Muscle of leg (tissue), 16 donors: ENCODE measurements at places on chromosomes 12 and 14. TPM values are rescaled to one million over a fixed set of nuclear protein-coding genes. Genes with fewer than 3 reads are reported as not detected.

Gene CPNE6
- 0.23 TPM for polyA plus RNA-seq

Gene LBHD2
- polyA plus RNA-seq: not detected

Gene SLC7A7
- polyA plus RNA-seq: 23.5 TPM

Gene KRT78
- not detected for polyA plus RNA-seq

DNA sequence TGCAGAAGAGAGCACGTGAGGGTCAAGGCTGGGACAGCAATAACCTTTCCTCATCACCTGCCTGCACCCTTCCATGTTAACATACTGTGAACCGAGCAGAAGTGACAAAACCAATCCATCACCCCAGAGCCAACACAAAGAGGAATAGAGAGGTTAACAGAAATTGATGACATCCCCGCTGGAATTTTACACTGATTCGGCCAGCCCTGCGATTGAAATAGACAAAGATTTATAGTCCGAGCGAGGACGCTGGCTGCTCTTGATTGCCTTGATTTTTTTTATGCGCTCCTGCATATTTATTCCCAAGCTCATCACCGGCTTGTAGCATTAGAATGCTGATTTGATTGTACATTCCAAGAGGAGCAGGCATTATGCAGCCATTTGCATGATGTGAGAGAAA is 729.7 kb downstream of the BCL11B start:
- no peaks in the 10 kb centered on the region for H3K4me1 ChIP-seq
- no peak overlapping the region for H3K27ac ChIP-seq
- H3K27me3 ChIP-seq: no peaks in the 10 kb centered on the region
- no peak for DNase-seq
- no peak overlapping the region for H3K4me3 ChIP-seq

- H3K36me3 ChIP-seq: no peaks in the 10 kb centered on the region
- H3K4me3 ChIP-seq: no peak overlapping the region
- no peak for DNase-seq
- no peaks in the 10 kb centered on the region for H3K4me1 ChIP-seq
- H3K27me3 ChIP-seq: no peaks in the 10 kb centered on the region
These were observed 521.2 kb downstream of the AACS start for GRCh38 chr12:125586441-125586840.

- H3K27me3 ChIP-seq: peaks cover 15% of the 10 kb centered on the region
- H3K27ac ChIP-seq: no peak overlapping the region
- peak; percentile 90 for DNase-seq
- no peak overlapping the region for H3K4me3 ChIP-seq
- no peaks in the 10 kb centered on the region for H3K36me3 ChIP-seq
These were observed 54.3 kb downstream of the GALNT9 start for GRCh38 chr12:132275110-132275531.

- H3K36me3 ChIP-seq: peaks cover 41% of the 10 kb centered on the region
- no peaks in the 10 kb centered on the region for H3K4me1 ChIP-seq
- DNase-seq: no peak
These were observed 66.2 kb upstream of the GPR68 start for GRCh38 chr14:91310606-91311283.

DNA sequence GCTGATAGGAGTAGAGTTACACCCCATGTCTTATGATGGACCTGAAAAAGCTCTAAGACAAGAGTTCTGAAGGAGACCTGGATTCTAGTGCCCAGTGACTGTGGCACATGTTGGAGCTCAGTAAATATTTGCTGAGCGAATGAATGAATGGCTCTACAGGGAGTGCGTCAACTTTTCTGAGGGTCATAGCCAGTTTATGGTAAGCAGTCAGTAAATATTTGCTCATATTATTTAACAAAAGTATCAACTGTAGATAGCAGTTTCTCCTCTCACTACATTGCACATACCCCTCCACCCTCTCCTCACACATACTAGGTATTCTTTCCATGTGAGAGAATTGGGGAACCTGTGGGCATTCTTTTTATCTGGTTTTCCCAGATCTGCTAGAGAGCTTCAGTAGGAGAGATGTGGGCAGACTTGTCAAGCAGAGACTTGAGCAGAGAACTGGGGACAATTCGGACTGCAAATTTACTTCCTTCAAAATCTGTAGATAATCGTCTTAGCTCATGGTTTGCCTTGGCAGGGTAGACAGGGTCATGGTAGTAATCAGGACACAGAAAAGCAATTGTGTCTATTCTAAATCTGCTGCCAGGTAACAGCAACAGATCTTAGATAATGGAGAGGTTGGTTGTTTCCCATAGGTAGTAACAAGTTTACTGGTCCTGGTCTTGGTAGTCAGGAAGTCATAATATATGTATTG is 5.7 kb downstream of the SLC4A8 start:
- H3K4me3 ChIP-seq: no peak overlapping the region
- H3K36me3 ChIP-seq: no peaks in the 10 kb centered on the region
- no peak for DNase-seq
- H3K4me1 ChIP-seq: no peaks in the 10 kb centered on the region
- peaks cover 7% of the 10 kb centered on the region for H3K27me3 ChIP-seq

DNA sequence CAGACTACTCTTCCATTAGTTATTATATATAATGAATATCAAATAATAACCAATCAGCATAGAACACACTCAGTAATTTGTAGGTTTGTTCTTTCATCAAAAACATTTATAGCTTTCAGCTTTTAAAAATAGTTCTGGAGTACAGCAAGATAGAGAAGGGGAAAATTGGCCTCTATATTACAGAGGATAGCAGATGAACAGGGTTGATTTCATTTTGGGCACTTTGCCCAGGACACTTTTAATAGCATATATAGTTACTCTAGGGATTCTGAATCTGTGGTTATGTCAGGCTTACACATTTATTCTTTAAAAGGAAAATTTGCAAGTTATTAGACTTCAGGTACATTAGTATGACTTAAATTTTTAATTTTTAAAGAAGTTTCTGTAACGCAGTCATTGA is 52.6 kb downstream of the IFT81 start:
- peaks cover 1% of the 10 kb centered on the region for H3K36me3 ChIP-seq
- H3K27ac ChIP-seq: peak overlapping the region; percentile 43
- H3K4me3 ChIP-seq: no peak overlapping the region
- peak; percentile 96 for DNase-seq
- H3K27me3 ChIP-seq: no peaks in the 10 kb centered on the region

GRCh38 chr12:5720381-5721005 is 224.6 kb downstream of the ANO2 start:
- H3K27ac ChIP-seq: peak overlapping the region; percentile 35
- peak; percentile 55 for DNase-seq
- peaks cover 9% of the 10 kb centered on the region for H3K4me1 ChIP-seq
- no peaks in the 10 kb centered on the region for H3K36me3 ChIP-seq
- H3K27me3 ChIP-seq: no peaks in the 10 kb centered on the region

- no peaks in the 10 kb centered on the region for H3K36me3 ChIP-seq
- no peaks in the 10 kb centered on the region for H3K27me3 ChIP-seq
- no peaks in the 10 kb centered on the region for H3K4me1 ChIP-seq
- no peak overlapping the region for H3K27ac ChIP-seq
- H3K4me3 ChIP-seq: no peak overlapping the region
These were observed 35.0 kb downstream of the ERH start for GRCh38 chr14:69363055-69363454.

DNA sequence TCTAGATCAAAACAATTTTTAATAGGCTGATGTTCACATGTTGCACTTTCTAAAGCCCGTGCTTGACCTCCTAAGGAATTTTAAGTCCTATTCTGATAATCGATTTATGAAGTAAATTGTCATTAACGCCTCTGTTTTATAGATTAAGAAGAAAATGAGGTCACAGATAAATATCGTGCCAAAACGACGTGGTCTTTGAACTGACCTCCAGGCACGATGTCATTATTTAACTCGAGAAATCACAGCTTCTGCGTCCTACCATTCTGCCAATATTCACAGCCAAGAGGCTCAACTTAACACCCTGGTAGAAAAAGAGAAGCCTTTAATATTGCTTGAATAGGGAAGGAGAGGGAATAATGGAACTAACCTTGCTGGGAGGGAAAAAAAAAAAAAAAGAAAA is 888 bp upstream of the EEA1 start:
- no peaks in the 10 kb centered on the region for H3K27me3 ChIP-seq
- H3K4me3 ChIP-seq: peak overlapping the region; percentile 79
- peak; percentile 54 for DNase-seq
- H3K4me1 ChIP-seq: peaks cover 8% of the 10 kb centered on the region

DNA sequence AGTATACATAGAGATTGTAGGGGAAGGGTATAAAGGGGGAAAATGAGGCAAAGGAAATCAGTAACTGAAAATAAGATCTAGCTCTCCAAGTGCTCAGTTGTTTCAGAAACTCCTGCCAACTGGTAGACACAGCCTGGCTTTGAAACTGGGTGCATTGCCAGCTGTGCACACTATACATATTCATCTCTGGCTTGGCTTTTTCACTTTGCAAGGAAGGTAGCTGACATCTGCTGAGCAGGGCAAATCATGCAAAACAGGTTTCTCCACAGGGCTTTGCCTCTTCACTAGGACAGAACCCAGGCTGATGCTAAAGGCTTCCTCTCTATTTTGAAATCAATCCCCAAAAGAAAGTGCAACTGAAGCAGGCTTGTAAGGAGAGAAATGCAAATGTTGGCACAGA is 101.5 kb downstream of the HELB start:
- DNase-seq: peak; percentile 51
- H3K27me3 ChIP-seq: no peaks in the 10 kb centered on the region
- no peak overlapping the region for H3K4me3 ChIP-seq
- H3K4me1 ChIP-seq: peaks cover 5% of the 10 kb centered on the region

GRCh38 chr14:101055106-101055662 is 151.7 kb upstream of the RTL1 start:
- H3K4me1 ChIP-seq: peaks cover 4% of the 10 kb centered on the region
- H3K27ac ChIP-seq: no peak overlapping the region
- no peaks in the 10 kb centered on the region for H3K27me3 ChIP-seq
- no peak overlapping the region for H3K4me3 ChIP-seq

DNA sequence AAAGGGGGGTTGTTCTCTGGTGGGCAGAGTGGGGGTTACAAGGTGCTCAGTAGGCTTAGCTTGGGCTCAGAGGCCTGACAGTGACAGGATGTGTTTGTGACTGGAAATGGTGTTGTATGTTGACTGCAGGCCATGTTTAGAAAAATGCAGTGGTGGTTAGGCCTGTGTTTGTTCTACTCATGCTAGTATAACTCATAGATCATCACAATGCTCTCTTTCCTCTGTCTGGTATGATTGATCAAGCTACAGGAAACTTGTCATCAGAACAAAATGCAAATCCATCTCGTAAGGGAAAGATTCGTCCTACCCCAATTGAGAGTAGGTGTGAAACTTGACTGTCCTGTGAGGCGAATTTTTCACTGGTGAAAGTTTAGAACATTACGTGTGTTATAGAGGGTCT is 11.8 kb downstream of the TPH2 start:
- H3K36me3 ChIP-seq: no peaks in the 10 kb centered on the region
- no peak overlapping the region for H3K27ac ChIP-seq
- peaks cover 8% of the 10 kb centered on the region for H3K4me1 ChIP-seq
- peaks cover 2% of the 10 kb centered on the region for H3K27me3 ChIP-seq
- DNase-seq: no peak

DNA sequence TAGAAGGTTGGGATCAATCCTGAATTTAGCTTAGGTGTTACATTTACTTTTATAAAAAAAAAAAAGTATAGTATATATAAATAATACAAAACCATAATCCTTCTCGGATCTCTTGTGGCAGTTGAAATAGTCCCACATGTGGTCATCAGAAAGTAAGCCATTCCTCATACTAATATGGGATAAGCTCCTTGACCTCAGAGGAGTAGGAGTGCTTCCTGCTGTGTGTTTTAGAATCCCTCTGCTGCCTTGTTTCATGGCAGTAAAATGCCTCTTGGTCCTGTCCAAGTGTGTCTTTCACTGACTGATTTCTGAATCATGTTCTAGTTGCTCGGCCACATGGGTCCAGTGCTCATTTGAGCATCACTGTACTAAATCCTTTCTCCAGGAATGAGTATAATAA is 117.0 kb downstream of the NTN4 start:
- peak overlapping the region; percentile 78 for H3K27ac ChIP-seq
- DNase-seq: peak; percentile 25
- H3K27me3 ChIP-seq: no peaks in the 10 kb centered on the region
- no peak overlapping the region for H3K4me3 ChIP-seq
- H3K36me3 ChIP-seq: peaks cover 6% of the 10 kb centered on the region
